ENCODE measurements at places on chromosomes 12 and 14.

DNA sequence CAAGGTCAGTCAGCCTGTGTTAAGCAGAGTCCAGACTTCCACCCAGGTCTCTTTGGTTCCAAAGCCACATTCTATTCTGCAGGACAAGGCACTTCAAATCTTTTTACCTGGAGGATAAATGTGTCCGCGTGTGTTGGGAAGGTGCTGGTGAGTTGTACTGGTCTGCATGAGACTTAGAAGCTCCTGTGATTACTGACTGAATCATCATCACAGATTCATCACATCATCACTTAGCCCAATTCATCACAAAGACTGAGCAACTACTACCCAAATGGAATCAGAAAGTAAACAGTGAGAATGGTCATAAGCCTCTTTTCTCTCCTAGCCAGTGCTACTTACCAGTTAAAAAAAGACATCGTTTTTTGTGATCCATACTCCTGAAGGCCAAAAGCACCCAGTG is 5.3 kb downstream of the SLC15A5 start:
- DNase-seq, result no peak

DNA sequence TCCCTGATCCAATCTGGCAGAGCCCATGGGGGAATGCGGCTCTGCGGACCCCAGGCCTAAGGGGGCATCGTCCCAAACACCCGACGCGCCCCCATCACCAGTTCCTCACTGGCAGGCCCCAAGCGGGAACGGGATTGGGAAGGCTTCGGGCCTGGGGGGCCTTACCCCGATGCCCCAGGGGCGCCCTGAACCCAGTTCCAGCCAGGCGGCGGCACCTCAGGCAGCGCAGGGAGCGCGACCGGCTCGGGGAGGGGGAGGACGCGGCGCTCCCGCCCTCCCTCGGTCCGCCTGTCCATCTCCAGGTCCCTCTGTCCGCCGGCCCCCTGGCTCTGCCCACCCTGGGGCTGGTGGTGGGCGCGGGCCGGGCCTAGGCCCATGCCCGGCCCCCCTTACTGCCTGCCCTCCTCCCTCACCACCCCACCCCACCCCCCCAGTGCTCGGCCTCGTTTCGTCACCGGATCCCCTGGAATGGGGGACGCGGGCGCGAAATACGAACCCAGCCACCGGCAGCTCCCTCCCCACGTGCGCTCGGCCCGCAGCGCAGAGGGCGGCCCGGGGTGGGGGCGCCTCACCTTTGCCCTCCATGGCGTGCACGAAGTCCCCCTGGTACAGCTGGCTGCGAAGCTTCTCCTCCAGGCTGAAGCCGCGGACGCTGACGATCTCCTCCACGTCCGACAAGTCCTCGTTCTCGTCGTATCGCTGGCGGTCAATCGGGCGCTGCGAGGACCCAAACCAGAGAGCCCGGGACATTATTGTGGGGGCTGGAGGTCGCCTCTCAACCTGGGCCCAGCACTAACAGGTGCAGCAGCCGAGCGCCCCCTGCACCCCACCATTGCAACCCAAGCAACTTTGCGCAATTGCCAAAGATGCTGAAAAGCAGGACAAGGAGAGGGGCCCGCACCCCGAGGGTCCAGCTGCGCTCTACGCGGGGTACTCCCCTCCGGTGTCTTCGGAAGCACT is 2.3 kb downstream of the KDM2B start:
- DNase-seq, result no peak

- DNase-seq, result no peak
These were observed 2.0 kb downstream of the AQP6 start for GRCh38 chr12:49974677-49975317.

- no peak for DNase-seq
These were observed 108.6 kb upstream of the FLRT2 start for GRCh38 chr14:85421186-85421877.

- no peak for DNase-seq
These were observed 281.7 kb upstream of the AMIGO2 start for GRCh38 chr12:47361389-47362021.

DNA sequence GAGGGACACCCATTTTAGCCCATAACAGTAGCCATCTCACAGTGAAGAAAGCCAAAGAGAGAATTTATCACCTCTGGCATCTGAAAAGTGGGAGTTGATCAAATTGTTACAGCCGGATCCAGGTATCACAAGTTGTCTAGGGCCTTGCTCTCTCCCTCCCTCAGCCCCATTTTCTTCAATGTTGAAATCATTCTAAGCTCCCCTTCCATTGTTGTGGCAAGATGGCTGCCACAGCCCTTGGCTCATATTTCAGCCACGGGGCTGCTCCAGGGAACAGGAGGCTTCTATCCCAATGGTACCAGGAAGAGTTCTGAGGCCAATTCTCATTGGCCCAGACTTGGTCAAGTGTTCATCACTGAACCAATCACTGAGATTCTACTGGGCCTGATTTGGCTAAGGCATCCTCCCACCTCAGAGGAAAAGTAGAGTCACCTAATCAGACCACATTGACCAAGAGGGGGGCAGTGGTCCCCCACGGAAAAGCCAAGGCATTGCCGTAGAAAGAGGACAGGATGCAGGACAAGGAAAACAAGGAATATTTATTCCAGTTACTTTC is 106.2 kb downstream of the GPATCH2L start:
- no peak for DNase-seq
